GM18507 (cell line): ENCODE measurements at places on chromosomes 2 and 18.

- no peak for DNase-seq
These were observed 36.5 kb upstream of the ARMC9 start for GRCh38 chr2:231161877-231162329.

DNA sequence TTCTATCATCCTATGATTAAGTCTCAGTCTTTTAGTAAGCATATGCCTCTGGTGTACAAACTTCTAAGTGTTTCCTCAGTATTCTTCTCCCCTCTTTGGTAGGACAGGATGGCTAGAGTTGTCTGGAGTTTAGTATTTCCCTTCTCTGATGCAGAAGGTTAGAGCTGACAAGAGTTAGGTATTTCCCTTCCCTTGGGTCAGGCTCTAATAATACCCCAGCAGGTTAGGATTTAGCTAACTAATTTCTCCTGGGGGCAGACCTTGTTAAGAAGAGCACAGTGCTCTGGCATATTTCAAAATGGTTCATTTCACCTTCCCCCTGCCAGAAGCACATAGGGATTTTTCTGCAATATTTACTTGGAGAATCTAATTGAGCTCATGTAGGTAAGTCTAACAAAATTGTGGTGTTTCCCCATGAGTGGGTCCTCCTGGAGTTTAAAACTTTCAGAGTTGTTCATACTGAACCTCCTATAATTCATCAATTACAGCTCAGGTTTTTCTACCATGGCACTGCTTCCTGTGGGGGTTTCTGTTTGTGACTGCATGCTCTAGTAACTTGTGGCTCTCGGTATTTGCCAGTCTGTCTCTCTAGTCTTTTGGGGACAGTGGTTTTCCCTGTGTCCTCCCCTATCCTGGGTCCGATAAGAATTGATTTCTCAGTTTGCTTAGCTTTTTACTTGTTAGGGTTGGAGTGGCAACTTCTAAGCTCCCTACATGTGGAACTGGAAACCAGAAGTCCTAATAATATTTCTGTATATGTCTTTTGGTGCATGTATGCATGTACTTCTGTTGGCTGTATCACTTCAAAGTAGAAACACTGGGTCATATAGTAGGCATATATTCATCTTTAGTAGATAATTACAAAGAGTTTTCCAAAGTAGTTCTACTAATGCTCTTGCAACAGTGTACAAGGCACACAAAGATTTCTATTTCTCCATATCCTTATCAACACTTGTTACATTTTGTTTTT is 77.7 kb downstream of the GDF7 start:
- DNase-seq, result no peak

DNA sequence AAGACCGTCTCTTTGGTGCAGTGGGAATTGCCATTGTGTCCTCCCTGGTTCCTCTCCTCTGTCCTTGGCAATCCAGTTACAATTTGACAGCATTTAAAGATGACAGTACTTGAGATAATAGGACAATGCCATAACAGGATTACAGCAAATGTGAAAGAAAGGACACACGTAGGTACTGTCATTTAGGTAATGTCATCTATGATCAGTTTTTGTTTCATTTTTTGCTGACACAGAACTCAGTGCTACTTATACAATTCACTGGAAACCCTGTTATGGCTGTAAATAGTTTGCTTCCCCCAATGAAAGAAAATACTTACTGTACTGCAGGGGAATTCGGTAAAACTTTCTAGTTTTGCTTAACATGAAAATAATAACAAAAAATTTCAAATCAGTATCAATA is 65.2 kb downstream of the BCL11A start:
- no peak for DNase-seq

GRCh38 chr2:176072951-176073904 is 10.5 kb downstream of the EVX2 start:
- DNase-seq, result no peak

GRCh38 chr18:61459896-61460648 is 126.8 kb downstream of the CDH20 start:
- no peak for DNase-seq

DNA sequence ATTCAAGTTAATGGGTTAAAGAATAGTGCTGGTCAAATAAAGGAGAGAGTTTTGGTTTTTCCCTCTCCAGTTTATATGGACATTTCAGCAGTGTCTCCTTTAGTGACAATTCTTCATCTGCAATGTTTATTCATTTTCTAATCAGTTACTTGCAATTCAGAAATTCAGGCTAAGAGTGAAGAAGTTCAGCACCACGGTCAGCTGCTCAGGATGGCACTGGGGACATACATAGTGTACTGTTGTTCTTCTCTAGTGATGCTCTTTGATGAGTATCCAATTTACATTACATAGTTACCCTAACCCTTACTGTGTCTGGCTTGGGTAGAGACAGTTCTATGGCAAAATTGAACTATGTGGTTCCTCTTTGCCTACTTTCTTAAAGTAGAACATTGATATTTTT is 412.7 kb downstream of the CNTNAP5 start:
- no peak for DNase-seq

DNA sequence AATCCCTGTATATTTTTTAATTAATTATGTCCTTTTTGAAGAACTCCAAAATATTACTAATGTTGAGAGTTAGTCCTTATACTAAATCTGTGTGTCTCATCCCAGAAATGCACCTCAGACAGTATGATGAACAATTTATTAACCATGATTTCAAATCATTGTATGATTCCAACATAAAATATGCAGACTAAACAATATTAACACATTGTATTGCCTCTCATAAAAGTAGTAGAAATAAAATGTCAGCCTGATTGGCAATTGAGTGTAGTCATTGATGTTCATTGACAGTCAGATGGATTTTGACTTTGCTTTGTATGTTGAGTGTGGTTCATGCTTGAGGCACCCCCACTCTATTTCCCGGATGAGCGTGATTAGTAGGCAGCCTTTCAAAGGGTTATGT is 57.5 kb downstream of the KCTD18 start:
- DNase-seq, result no peak
